ENCODE measurements at places on chromosomes 1 and 21. TPM values are rescaled to one million over a fixed set of nuclear protein-coding genes. Genes with fewer than 3 reads are reported as not detected.

Gene LCE1B
- not detected for total RNA-seq

GRCh38 chr1:167446966-167447365 is 71.4 kb downstream of the CD247 start:
- DNase-seq = no peak

Gene RHD
- not detected for total RNA-seq

Gene IL10
- total RNA-seq = 1.4 TPM

Gene KANK4
- 4.4 TPM for total RNA-seq

GRCh38 chr1:177007437-177008161 is 156.9 kb downstream of the ASTN1 start:
- DNase-seq = no peak

DNA sequence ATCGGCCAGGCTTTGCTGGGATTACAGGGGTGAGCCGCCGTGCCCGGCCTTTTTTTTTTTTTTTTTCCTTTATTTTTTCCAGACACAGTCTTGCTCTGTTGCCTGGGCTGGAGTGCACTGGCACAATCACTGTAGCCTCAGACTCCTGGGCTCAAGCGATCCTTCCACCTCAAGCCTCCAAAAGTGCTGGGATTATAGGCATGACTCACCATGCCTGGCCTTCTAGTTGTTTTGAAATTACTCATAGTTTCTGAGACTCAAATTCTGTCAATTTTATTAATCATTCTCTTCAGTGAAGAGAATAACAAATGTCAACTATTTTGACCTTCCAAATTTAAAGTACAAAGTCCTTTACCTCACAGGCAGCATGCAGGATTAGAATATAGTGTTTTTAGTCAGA is 374.5 kb downstream of the PLA2G4A start:
- DNase-seq = no peak

Gene HES5
- total RNA-seq = 1.5 TPM

DNA sequence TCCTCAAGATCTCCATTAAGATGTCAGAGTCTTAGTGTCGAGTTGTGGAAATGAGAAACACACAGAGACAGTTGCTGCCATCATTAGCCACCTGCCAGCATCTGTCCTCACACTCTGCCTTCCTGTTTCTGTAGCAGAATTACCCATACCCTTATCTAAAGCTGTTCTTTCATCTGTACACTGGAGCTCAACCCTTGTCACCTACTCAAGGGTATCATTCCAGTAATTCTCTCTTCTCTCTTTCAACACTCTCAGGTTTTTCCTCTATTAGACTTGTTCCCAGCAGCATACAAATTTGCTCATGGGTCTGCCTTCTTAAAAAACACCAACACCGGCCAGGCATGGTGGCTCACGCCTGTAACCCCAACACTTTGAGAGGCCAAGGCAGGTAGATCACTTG is 27.4 kb upstream of the RNF2 start:
- no peak for DNase-seq

- DNase-seq = no peak
Measured at GRCh38 chr1:234861761-234862160, 251.8 kb upstream of the IRF2BP2 start.

DNA sequence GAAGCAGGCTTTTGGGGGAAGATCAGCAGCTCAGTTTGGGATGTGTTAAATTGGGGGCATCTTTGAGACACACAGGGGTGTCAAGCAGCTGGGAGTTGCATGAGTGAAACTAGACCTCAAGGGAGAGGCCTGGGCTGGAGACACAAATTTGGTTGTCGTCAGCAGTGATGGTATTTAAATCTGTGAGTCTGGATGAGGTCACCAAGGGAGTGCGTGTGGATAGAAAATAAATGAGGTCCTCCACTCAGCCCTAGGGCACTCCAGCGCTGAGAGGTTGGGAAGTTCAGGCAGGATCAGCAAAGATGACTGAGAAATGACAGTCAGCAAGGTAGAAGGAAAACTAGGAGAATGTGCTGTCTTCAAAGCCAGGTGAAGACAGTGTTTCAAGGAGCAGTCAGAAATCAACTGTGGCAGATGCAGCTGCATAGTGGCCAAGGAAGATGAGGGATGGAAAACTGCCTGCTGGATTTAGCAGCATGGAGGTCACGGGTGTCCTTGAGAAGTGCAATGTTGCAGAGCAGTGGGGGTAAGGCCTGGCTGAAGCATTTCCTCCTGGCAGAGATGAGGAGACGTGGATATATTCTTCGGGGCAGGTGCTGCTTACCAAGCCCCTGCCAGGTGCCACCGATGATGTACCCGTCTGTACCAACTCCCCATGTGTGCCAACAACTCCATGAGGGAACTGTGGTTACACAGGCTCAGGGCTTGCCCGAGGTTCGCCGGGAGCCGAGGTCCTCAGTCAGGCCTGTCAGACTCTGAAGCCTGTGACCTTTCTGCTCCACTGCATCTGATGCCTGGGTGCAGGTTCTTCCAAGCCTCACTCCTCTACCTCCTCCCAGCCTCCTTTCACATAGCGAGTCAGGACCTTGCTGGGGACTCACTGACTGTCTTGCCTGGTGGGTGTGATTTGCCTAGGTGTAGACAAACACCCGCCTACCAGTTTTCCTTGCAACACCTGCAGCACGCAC is 11.3 kb downstream of the MAP7D1 start:
- no peak for DNase-seq

Gene AKNAD1
- 1.3 TPM for total RNA-seq

All from lower lobe of right lung (tissue), 2 donors.